ENCODE measurements at places on chromosomes 6 and 20.

DNA sequence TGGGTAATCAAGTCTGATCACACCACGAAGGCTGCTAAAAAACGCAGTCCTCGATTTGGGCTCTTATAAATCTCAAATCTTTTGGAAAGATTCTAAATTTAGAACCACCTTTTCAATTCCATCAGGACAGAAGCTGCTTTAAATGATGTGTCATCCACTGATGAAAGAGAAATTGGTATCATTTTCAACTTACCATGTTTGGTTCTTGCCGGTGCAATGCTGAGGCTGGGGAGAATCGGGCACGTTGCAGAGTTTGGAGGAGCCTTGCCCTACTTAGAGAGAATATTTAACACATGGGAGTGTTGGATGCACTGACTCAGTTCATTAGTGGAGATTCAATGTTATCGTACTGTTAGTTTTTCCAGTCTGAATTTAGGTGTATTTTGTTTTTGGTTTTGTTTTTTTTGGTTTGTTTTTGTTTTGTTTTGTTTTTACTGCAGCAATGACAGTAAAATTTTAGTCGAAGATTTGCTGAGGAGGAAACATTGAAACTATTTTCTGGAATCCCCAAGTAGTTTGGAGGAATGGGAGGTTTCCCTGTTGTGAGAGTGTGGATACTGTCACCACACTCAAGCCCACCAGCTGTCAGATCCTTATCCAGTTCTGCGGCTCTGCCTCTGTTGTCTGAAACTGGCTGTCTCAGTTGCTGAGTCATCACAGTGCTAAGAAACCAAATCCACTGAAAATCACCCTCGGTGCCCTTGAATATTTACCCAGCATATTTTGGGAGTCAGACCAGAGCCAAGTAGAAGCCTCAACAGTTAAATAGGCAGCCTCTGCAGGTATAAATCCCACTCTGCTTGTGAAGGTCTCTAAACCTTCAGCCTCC, 497.0 kb downstream of the BTBD3 start:
- DNase-seq: no peak

DNA sequence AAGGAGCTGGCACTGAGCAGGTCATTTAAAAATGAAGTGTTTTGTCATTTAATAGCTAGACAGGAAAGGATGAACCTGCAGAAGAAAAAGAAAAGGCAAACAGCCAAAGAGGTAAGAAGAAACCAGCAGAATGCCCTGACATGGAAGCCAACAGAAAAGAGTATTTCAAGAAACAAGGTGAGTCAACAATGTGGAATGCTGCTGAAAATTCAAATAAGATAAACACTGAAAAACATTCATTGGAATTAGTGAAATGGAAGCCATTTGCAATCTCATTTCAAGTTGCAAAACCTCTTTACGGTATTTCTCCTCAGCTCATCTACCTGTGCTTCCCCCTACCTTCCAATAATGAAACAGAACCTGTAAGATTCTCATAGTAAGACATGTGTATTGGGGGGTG, 59.6 kb downstream of the RWDD2A start:
- no peak for DNase-seq

- DNase-seq: no peak
Observed at GRCh38 chr6:89269252-89269651, 45.8 kb downstream of the GABRR2 start.

DNA sequence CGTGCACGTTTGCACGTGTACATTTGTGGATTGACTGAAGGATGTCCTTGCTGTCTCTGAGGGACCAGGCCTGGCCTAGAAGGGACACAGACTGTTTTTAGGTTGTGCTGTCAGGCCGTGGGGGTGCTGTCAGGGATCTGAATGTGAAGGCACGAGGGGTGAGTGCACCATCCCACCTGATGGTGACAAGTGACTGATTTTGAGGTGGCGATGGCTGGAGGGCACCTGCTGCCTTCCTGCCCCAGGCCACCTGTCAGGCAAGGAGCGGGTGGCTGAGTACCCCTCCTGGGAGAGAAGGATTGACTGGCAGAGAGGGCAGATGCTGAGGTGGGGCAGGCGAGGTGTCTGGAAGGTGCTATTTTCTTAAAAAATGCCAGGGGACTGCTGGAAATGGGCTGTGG, 1.2 kb downstream of the RAB44 start:
- DNase-seq: no peak

DNA sequence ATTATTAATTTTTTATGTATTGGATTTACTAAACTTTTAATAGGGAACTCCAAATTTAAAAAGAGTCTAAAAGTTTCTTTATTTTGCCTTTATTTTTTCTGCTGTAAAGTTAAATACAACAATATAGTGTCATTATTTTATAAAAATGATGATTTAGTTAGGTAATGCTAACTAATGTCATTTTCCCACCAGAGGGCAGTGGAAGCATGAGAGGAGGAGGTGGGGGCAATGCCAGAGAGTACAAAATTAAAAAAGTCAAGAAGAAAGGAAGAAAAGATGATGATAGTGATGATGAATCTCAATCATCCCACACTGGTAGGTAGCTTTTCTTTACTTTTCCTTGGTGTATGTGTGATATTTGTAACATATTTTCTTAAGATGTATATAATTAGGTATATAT, 20.2 kb upstream of the FHL5 start:
- no peak for DNase-seq

- no peak for DNase-seq
Observed at GRCh38 chr6:168403370-168404005, 37.5 kb upstream of the SMOC2 start.
